ENCODE measurements at places on chromosomes 11 and 22.
A peak's percentile ranks its signal among the peaks of the same experiment; 100 is the strongest.

DNA sequence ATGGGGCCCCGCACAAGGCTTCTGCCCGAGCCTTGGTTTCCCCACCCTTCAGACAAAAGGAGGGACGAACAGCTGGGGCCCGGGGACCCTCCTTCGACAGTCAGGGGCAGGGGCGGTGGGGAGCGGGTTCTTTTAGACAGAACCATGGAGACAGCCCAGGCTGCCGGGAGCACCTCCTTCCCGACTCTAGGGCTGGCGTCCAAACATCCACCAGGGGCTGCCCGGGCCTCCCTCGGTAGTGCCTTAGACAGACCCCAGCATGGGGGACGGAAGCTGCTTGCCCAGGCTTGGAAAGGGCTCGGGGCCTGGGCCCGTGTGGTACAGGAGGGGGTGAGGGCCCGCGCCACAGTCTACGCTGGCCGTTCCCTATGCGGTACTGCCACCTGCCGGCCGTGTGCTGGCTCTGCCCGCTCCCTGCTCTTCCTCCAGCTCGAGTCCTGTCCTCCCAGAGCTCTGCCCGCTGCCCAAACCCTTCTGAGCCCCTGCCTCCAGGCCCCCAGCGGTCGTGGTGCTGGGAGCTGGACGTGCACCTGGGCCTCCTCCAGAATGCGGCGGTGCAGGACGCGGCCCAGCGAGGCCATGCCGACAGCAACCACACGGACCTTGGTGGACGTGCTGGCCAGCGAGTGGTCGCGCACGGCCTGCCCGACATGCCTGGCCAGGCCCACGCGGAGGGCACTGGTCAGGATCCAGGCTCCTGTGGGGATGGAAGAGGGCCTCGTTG, 20.1 kb downstream of the TSSC4 start:
- peak; percentile 22 for DNase-seq

DNA sequence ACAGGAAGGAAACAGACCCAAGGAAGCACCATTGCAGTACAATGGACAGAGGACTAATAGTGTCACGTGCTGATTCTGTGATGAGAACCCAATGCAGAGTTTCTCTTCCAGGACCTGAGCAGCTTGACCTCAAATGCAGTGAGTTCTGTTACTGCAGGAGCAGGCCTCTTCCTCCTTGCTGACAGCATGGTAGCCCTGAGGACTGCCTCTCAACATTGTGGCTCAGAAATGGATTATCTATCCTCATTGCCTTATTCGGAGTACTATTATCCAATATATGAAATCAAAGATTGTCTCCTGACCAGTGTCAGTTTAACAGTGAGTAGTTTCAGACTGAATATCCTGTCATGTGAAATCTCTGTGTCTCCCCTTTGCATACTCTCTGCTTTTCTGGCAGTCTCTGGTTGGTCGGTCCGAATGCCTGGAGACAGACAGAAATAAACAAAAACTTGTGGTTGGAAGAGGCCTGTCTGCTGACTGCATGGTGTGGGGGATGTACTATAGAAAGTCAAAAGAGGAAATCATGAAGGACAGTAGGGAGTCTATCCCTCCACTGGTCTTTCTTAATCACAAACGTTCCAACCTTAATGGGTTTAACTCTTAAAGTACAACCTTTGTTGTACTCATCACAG, 6.9 kb upstream of the MS4A14 start:
- no peak for DNase-seq

GRCh38 chr22:50274311-50274710, 4.1 kb upstream of the MAPK11 start:
- no peak for DNase-seq

DNA sequence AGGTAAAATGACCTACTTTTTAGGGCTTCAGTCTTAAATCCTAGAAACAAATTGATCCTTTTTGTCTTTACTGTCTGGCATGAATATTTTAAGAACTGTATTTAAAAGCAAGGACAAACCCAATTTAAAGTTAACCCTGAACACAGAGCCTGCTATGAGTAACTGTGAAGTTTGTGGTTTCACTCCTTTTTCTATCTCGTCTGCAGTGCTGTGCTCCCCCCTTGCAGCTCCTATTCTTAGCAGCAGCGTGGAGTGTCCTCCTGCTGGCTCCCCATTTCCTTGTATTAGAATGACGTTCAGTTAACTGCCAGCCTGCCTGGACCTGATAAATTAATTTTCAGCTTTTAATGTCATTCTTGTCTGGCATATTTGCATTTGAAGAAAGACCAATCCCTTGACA, 40.0 kb upstream of the LRRC4C start:
- no peak for DNase-seq

- no peak for DNase-seq
Measured at GRCh38 chr11:72188267-72188666, 3.7 kb upstream of the FOLR1 start.

All from pulmonary artery endothelial cell (primary cell).